ENCODE measurements at places on chromosomes 5 and 9.
A peak's percentile ranks its signal among the peaks of the same experiment; 100 is the strongest.

DNA sequence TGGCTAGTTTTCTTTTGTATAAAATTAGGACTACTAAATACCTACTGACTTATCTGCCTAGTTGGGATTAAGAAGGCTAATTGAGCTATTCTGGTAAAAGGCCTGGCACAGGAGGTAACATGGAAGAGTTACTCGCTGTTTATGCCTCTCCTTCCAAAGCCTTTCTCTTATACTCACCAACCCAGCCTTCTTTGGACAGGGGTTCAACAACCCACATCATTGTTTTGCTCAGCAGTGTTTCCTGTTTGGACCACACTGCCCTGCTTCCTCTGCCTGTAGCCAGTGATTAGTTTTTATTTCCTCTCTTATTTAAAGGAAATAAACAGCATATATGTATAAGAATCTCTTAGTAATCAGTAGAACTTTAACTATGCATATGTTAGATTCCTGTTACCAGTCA lies 85.1 kb upstream of the TLX3 start:
- DNase-seq = no peak

DNA sequence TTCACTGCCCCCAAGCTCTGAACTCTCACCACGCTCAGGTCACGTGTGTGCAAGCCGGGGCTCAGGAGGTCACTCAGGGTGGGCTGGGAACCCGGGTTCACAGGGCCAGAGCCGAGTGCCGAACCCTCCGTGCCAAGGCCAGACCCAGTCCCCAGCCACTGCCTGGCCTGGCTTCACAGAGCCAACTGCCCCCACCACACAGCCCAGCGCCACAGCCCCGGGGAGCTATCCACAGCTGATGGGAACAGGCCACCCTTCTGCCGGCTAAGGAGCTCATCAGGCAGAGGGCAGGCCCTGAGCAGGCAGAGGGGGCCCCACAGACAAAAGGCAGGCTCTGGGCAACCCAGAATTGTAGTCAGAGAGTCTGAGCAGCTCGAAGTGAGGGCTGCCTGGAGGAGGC lies 117.0 kb downstream of the VAV2 start:
- DNase-seq = no peak

DNA sequence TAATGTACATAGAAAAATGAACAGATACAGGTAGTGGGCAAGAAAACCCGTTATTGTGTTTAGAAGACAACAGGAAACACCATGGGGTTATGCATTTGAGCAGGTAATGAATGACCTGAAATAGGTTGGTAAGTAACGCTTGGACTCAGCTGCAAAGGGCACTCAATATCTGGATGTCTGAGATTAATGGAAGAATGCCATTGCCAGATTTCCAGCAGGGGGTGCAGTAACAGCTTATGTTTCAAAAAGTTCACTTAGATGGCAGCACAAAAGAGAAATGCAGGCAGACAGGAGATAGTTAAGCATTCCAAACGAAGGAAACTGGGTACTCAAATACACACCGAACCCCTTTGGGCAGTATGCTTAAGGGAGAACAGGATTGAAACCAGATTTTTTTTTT lies 285.5 kb upstream of the VLDLR start:
- no peak for DNase-seq

- no peak for DNase-seq
Observed at GRCh38 chr5:173807181-173807655, 80.9 kb upstream of the CPEB4 start.

DNA sequence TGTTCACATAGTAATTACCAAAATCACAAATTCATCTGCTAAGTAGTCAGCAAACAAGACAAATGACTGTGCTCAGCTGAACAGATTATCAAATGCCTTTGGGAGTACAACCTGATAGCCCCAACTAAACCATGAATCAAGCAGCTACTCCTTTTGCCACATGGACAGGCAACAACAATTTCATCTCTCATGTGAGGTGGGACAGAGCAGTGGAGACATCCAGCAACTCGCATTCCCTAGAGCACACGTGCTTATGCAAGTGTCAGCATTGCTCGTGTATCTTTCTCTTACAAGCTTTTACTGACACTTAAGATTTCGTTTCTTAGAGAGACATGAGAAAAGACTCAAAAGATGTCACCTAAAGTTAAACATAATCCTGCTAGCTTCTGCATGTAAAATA lies 42.7 kb upstream of the PPP2R2B start:
- no peak for DNase-seq

- DNase-seq = no peak
Observed at GRCh38 chr9:91307279-91307678, 54.4 kb downstream of the AUH start.

DNA sequence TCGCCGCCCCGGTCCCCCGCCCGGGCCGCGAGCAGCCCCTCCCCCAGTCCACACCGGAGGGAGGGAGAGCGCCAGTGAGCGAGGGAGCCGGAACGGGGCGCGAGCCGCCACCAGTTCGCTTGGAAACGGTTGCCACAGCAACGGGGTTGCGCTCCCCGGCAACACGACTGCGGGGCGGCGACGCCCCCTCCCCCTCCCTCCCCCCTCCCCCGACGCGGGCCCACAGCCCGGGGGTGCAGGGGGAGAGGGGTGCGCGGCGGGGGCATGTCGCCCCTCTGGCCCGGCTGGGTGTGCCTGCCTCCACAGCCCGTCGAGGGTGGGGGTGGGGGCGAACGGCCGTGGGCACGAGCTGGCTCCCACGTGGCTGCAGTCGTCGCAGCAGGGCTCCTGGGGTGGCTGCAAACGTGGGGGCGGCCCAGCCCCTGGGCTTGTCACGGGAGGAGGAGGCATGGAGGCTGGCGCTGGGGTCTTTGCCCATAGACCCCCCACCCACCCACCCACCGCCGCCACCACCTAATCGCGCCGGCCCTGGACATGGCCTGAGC lies 524 bp downstream of the PRR7 start:
- peak; percentile 63 for DNase-seq

- no peak for DNase-seq
Observed at GRCh38 chr9:84139296-84140070, 158.9 kb downstream of the RMI1 start.

- DNase-seq = no peak
Observed at GRCh38 chr5:32323741-32324140, 11.0 kb upstream of the MTMR12 start.

DNA sequence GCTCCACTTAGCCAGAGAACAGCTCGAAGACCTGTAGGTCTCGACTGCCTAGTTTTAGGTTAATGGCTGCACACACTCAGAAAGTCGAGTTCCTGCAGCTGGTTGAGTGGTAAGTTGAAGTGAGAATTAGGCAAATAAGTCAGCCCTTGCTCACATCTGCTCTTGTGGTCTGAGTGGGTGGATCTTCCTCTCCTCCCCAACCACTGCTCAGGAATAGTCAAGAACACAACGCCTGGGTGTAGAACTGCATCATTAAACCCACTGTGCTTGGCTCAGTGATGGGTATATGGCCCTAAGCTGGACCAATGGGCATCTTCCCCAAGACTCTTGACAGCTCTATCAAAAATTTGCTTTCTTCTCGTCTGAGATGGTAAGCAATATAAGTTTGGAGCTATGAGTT lies 20.9 kb upstream of the ADAM19 start:
- no peak for DNase-seq

Data from renal cortex interstitium (tissue), 15 donors.